ENCODE measurements at places on chromosomes 11 and 22.

GRCh38 chr11:26782220-26782965 is 60.5 kb upstream of the SLC5A12 start:
- DNase-seq, result no peak

GRCh38 chr11:83157594-83158356 is 844 bp downstream of the PCF11 start:
- DNase-seq, result no peak

- DNase-seq, result no peak
Measured at GRCh38 chr22:44316393-44317122, 3.8 kb upstream of the SHISAL1 start.

- DNase-seq, result peak; percentile 47
Measured at GRCh38 chr22:36659762-36660509, 43.6 kb downstream of the CACNG2 start.

GRCh38 chr22:43827926-43828724 is 16.0 kb upstream of the EFCAB6 start:
- no peak for DNase-seq

DNA sequence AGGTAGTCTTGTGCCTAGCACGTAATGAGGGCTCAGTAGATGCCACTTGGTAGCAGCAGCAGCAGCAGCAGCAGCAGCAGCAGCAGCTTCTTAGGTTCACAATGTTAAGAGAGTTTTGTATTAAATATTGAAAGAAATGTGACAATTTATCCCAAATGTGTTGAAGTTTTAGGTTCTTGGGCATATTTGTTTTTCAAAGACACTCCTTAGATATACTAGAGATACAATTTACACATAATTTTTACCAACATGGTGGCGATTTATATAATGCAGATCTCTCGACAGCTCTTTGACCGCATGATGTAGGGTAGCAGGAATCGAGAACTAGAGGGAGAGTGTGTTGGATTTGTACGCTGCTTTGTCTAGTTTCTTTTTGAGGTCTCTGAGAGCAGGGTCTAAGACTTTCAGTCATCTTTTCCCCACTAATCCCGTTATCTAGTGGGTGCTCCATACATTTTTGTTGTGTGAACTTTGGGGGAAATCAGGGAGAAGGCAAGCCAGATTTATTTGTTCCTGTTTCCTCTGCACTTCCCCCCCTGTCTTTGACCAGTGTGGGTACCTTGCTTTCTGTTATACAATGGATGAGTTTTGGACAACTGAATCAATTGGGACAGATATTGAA is 1.4 kb downstream of the FDX1 start:
- DNase-seq, result no peak

DNA sequence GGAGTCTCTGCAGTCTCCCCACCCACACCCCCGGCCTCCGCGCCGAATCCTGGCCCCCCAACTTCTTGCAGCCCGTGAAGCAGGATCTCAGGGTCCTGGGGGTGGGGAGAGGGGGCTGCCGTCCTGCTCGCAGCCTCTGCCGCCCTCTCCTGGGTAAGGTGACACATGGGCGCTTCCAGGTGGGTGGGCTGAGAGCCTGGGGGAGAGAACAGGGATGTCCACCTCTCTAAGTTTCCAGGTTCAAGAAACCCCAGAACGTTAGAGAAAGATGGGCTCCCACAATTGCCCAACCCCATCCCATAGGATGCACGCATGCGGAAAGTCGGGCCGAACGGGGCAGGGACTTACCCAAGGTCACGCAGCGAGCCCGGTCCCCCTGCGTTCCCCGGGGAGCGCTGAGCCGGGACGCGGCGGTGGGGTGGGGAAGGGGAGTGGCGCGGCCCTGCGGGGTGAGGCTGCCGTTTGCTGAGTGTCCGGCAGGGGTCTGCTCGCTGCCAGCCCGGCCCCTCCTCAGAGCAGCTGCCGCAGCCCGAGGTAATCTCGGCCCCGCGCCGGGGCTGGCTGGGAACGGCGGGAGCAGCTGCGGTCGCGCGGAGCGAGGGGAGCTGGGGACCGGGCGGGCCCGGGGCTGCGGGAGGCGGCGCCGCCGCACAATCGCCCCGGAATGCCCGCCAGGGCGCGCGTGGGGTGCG is 705 bp upstream of the CAPN1 start:
- no peak for DNase-seq

- DNase-seq, result no peak
Measured at GRCh38 chr22:32574958-32575910, 100.6 kb downstream of the FBXO7 start.

DNA sequence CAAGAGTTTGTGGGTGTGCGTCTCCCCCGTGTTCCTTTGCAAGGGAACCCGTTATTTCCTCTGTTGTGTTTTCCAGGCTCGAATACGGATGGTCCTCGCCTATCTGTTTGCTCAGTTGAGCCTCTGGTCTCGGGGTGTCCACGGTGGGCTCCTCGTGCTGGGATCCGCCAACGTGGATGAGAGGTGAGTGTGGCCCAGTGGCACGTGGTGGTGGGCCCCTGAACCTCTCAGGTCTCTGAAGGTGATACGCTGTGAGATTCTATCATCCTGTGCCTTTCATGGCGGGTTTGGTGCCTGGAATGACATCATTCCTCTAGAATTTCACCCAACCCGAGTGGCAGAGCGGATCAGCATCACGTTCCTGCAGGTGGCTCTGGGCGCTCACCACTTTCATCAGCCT is 32.5 kb downstream of the NADSYN1 start:
- no peak for DNase-seq

- no peak for DNase-seq
Measured at GRCh38 chr22:37746366-37747079, 49.7 kb downstream of the TRIOBP start.

GRCh38 chr11:122998727-122999366 is 17.2 kb upstream of the BSX start:
- no peak for DNase-seq

GRCh38 chr22:49229483-49230193 is 598.0 kb downstream of the BRD1 start:
- DNase-seq, result no peak

DNA sequence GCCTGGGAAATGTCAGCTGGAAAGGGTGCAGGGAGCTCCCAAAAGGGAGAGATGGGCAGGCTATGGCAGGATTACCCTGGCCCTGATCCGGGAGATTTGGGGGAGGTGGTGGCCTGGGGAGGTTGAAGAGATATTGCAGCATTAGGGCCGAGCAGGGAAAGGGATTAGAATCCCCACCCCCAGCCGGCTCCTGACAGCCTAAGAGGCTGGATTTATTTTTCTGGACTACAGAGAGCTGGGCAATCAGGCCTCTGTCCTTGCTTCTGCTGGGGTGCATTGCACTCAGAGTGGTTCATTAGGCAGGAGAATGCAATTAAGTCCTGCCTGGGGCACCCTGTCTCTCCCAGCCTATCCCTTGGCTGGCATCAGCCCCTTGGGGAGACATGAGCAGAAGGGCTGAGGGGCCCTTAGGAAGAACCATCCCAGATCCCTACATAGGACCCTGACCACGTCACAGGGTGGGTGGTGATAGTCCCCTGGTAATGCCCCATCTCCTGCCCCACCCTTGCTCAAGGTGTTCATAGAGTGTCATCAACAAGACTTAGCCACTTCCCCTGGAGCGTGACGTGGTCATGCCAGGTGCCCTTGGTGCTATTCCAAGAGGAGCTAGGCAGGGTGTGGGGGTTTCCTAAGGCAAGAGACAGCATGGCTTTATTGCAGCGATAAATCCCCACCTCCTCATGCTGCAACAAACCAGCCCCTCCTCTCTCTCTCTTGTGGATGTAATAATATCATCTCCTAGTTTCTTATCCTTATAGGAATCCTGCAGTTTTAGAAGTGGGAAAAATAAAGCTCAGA is 38.4 kb upstream of the KLHL35 start:
- no peak for DNase-seq

GRCh38 chr22:44382116-44383038 is 69.6 kb upstream of the SHISAL1 start:
- no peak for DNase-seq

- DNase-seq, result no peak
Measured at GRCh38 chr22:33699176-33699575, 221.1 kb downstream of the LARGE1 start.

GRCh38 chr11:59615120-59615636 is 396 bp downstream of the OSBP start:
- DNase-seq, result no peak

DNA sequence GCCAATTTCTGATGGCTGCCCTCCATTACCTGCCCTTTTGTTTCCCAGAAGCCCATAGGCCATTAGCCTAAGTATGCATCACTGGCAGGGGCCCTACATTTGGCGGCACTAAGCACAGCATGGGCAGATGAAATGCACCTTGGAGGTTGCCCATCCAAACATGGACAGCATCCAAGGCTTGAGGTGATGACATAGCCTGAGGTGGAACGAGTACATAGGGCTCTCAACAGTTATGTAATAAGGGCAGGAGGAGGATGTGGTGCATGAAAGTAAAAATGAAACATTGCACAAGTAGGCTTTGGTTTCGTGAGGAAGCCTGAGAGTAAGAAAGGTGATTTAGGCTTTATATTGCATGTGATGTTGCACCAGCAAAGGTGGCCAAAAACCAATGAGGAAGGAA is 148.1 kb downstream of the FAM76B start:
- DNase-seq, result no peak

DNA sequence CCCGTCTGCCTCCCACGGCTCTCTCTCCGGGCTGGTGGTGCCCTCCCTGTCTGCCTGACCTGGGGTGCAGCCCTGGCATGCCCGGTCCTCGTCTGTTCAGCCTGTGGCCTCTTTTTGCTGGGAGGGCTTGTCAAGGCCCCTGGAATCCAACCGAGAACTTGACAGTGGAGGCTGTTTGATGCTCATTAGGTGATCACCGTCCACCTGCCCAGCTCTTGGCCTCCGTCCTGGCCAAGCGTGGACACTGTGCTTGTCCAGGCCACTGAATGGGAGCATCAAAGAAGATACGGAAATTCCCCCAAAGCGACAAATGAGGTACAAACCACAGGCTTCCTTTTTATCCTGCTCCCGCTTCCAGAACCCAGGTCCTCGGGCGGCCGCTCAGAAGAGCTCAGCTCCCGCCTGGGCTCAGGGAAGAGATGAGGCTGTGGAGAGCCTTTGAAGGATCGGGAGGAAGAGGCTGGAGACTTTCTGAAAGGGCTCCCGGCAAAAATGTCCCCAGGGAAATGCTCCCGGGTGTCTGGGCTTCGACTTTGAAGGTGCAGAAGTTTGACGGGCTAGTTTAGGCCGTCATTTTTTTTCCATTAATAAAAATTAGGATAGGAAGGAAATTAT is 1273.9 kb downstream of the BRD1 start:
- DNase-seq, result no peak

DNA sequence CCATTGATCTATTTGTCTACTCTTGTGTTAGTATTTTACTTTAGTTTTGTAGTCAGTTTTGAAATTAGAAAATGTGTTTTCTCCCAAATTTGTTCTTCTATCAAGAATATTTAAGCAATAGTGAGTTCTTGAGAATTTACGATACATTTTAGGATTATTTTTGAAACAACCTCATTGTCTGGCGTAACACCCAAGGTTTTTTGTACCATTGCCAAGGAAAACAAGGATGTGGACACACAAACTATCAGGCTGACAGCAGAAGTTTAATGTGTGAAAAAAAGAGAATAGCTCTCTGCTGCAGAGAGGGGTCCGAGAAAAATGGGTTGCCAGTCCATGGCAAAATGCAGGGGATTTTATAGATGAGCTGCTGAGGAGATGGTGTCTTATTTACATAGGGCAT is 865.1 kb upstream of the CNTN5 start:
- no peak for DNase-seq

DNA sequence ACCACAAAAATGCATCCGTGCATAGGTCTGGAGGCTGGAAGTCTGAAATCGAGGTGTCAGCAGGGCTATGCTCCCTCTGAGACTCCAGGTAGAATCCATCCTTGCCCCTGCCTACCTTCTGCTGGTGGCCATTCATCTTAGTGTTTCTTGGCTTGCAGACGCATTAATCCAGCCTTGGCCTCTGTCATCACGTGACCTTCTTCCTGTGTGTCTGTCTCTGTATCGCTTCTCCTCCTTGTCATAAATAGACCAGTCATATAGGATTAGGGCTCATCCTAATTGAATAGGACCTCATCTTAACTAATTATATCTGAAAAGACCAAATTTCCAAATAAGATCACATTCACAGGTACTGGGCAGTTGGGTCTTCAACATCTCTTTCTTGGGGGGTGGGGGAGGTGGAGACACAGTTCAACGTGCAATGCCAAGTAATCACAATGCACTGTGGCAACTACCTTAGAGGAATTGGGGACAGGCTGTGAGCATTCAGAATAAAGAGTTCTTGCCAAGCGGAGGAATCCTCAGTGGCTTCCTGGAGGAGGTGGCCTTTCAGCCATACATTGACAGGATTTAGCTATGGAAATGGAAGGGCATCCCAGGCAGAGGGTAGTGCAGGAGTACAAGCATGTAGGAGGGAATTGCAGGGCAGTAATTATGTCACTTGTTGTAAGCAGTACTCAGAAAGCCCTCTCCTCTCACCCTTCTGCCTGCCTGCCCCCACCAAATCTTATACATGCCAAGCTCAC is 96.2 kb upstream of the SYT13 start:
- no peak for DNase-seq

GRCh38 chr11:85784480-85785265 is 26.3 kb downstream of the SYTL2 start:
- DNase-seq, result no peak

DNA sequence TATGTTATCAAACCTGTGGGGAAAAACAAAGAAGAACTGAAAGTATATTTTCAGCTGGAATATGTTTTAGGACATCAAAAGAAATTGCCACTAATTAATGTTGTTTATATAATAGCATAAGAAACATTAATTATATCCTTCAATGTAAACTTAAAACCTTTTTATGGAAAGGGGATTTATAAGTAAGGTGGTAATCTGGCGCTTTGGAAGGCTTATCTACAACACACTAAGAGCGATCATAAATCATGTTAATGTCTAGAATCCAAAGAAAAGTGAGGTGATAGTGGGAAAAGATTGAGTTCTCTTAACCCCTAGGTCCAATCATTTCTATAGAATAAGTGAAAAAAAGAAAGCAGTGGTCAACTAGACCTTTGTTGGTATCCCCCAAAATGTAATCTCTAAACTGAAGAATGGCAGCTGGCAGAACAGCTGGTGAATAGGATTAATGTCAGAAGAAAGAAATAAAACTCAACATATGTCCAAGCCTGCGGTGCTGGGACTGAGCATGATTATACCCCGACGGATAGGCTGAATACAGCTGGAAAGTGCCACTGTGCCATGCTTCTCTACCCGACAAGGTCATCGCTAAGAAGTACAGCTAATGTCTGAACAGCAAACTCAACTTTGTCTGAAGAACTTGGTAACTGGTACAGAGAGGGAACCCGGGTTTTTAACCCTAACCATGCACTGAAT is 64.0 kb downstream of the SOX6 start:
- DNase-seq, result peak; percentile 75

DNA sequence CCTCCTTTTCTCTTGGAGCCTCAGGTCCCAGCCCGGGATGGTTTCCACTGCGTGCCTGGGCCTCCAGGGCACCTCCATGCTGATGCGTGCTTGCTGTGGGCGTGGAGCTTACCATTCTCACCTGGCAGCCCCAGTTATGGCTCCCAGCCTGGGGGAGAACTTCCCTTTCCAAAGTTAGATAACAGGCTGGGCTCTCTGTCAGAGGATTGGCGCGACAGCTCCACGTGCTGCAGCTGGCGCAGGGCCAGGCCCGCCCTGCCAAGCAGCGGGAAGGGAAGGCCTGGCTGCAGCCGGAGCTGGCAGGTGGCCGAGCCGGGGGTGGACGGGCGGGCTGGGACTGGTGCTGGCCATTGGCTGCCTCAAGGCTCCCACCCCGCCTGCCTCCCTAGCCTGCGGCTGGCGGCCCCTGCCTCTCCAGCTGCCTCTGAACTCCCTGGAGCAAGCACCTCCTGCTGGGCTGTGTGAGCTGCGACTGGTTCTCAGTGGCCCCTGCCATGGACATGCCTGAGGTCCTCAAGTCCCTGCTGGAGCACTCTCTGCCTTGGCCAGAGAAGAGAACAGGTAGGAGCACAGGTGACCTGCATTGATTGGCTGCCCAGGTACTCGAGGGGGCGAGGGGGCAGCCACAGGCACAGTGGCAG is 14.6 kb upstream of the TEF start:
- DNase-seq, result peak; percentile 87

Data from DMS 273 treated with DMSO at 0.1 percent for 48 hours (cell line).